Thoracic aorta (tissue), 2 donors: ENCODE measurements at places on chromosomes 13 and 19. TPM values are rescaled to one million over a fixed set of nuclear protein-coding genes. Genes with fewer than 3 reads are reported as not detected.

Gene ZBTB45
- 10.9 TPM for total RNA-seq

Gene ZNF492
- total RNA-seq, result not detected

Gene SULT2A1
- total RNA-seq, result not detected

Gene NR2F6
- total RNA-seq, result 42.0 TPM

Gene PLPPR3
- total RNA-seq, result not detected
